ENCODE measurements at places on chromosomes 4 and X. TPM values are rescaled to one million over a fixed set of nuclear protein-coding genes. Genes with fewer than 3 reads are reported as not detected.

The IBSP gene
- total RNA-seq: not detected

The IL9R gene
- 0.44 TPM for total RNA-seq

The DRD5 gene
- not detected for total RNA-seq

The PHOX2B gene
- 0.13 TPM for total RNA-seq

The USP26 gene
- not detected for total RNA-seq

The CCDC110 gene
- total RNA-seq: not detected

The WWC2 gene
- total RNA-seq: 86.5 TPM

The STOX2 gene
- total RNA-seq: 2.9 TPM

The SMIM10 gene
- total RNA-seq: not detected

The ZCCHC18 gene
- 0.54 TPM for total RNA-seq

The HSPA4L gene
- 4.9 TPM for total RNA-seq

Data from A673 (cell line).